Coronary artery (tissue), 2 donors: ENCODE measurements at places on chromosomes 16 and 17.

GRCh38 chr17:73878923-73879322 lies 234.7 kb upstream of the SDK2 start:
- no peak for DNase-seq

GRCh38 chr16:88983165-88983564 lies 6.2 kb upstream of the CBFA2T3 start:
- no peak for DNase-seq

- no peak for DNase-seq
Observed at GRCh38 chr17:73347351-73347750, 35.5 kb upstream of the CDC42EP4 start.

- no peak for DNase-seq
Observed at GRCh38 chr16:87725596-87726235, 40.1 kb downstream of the KLHDC4 start.

DNA sequence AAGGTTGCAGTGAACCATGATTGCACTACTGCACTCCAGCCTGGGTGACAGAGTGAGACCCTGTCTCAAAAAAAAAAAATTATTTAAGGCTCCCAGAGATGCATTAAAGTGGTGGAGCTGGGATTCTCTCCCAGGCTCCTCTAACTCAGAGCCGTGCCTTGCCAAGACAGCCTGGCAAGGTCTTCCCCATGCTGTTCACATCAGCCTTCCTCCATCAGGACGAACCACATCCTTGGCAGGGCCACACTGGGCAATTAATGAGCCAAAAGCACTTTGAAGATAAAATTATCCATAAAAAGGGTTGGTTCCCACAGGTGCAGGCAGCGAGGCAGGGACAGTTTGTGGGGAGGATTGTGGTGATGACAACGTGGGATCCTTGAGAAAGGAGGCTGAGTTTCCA lies 19.8 kb upstream of the BBS2 start:
- DNase-seq, result no peak

- no peak for DNase-seq
Observed at GRCh38 chr17:69779378-69780214, 295.4 kb upstream of the KCNJ16 start.

GRCh38 chr17:67243284-67243683 lies 1.7 kb downstream of the HELZ start:
- no peak for DNase-seq

GRCh38 chr17:56028837-56029236 lies 124.4 kb upstream of the ANKFN1 start:
- DNase-seq, result no peak
